Transverse colon (tissue), 4 donors: ENCODE measurements at places on chromosomes 1 and 21. TPM values are rescaled to one million over a fixed set of nuclear protein-coding genes. Genes with fewer than 3 reads are reported as not detected.

Gene GJA4
- total RNA-seq = 1.9 TPM

Gene HSPB7
- total RNA-seq = 6.0 TPM

GRCh38 chr1:27139980-27140379 is 14.9 kb downstream of the SLC9A1 start:
- H3K27ac ChIP-seq = no peak overlapping the region
- no peak for DNase-seq
- no peak overlapping the region for H3K4me3 ChIP-seq
- peaks cover 71% of the 10 kb centered on the region for H3K4me1 ChIP-seq

- H3K4me3 ChIP-seq = no peak overlapping the region
- H3K4me1 ChIP-seq = no peaks in the 10 kb centered on the region
- H3K27me3 ChIP-seq = no peaks in the 10 kb centered on the region
- H3K36me3 ChIP-seq = peaks cover 15% of the 10 kb centered on the region
- peak; percentile 83 for DNase-seq
Measured at GRCh38 chr1:26833432-26834405, 7.2 kb downstream of the ZDHHC18 start.
